Stimulated activated CD4-positive, alpha-beta T cell treated with anti-CD3 and anti-CD28 coated beads, Interleukin-15, amount 100 ng/mL, for 1 hour (primary cell): ENCODE measurements at places on chromosomes 3 and 15.

- DNase-seq: no peak
Measured at GRCh38 chr3:124818398-124819091, 68.6 kb downstream of the ITGB5 start.

DNA sequence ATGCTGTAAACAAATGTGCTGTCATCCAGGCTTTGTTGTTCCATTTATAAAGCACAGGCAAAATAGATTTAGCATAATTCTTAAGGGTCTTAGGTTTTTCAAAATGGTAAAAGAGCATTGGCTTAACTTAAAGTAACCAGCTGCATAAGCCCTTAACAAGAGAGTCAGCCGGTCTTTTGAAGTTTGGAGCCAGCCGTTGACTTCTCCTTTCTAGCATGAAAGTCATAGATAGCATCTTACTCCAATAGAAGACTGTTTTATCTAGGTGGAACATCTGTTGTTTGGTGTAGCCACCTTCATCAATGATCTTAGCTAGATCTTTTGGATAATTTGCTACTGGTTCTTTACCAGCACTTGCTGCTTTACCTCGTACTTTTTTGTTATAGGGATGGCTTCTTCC lies 297.5 kb upstream of the DCBLD2 start:
- DNase-seq: no peak

GRCh38 chr15:90064911-90065681 lies 37.2 kb downstream of the IDH2 start:
- no peak for DNase-seq

- DNase-seq: no peak
Measured at GRCh38 chr15:85073556-85074194, 92.0 kb downstream of the PDE8A start.

GRCh38 chr15:81987628-81988027 lies 58.2 kb downstream of the MEX3B start:
- DNase-seq: no peak

DNA sequence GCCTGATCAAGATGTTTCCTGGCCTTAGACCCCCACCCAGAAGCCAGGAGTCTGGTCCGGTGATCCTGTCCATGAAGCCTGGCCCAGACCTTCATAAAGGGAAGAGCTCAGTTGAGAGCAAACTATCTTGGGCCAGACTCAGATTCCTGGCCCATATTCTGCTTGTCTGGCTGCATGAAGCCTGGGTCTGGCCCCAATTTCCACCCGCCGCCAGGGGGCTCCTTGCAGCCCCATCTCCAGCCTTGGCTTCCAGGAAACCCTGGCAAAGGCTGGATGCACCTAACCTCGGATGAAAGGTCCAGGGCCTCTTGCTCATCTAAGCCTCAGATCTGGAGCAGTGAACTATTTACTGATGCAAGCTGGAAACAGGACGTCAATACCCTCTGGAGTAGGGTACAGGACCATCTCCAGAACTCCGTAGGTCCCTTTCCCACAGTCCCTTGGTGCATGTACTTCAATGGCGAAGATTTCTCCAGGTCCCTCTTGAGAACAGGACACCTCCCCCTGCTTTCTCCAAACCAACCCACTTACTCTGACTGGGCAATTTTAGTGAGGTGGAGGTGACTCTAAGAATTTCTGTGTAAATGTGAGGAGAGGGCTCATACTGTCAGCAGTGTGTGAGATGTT lies 5.6 kb downstream of the FOXL2 start:
- DNase-seq: no peak

- no peak for DNase-seq
Measured at GRCh38 chr15:86915811-86916331, 836.2 kb downstream of the AGBL1 start.

GRCh38 chr3:88282528-88283241 lies 132.9 kb downstream of the C3orf38 start:
- DNase-seq: no peak

GRCh38 chr3:194824701-194825111 lies 139.0 kb downstream of the FAM43A start:
- DNase-seq: no peak

DNA sequence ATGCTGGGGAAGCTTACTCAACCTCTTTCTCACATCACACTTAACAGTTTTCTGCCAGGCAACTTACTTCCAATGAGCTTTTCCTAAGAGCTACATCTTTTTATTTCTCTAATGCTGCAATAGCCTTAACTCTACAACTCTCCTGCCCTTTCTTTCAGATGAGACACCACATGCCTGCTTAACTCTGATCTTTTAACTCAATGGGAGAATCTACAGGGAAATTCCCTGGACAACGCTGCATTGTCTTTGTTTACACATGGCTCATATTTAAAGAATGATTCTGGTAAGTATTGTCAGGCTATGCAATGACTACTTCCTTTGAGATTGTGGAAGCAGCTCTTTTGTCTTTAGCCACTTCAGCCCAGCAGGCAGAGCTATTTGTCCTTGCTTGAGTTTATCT lies 353.1 kb upstream of the BCHE start:
- DNase-seq: no peak

DNA sequence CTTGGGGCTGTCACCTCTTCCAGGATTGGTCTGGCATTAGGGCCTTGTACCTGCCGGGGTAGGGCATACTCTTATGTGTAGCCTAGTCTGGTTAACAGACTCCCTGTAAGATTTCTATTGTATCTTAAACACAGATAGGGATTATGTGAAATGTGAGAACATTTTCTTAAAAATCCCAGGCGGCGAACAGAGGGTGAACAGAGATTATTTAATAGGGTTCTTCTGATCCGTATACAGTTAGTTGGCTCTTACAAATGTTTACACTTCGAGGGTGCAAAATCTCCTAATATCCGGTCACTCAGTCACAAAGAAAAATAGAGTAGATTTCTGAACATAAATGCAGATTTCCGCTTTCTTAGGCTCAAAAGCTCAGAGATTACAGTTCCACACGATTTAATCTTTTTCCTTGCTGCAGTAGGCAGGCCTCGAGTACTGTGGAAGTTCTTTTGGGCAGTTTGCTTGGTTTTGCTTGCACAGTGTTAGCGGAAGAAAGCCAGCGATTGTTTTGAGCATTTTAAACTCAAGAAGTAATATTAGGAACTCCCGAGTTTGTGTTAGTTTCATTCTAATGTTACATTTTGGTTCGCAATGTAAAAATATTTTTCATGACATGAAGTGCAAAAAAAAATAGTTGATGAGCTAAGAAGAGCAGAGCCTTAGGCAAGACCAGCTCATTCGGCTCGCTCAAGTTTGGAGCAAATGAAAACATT lies 993 bp downstream of the PLCL2 start:
- no peak for DNase-seq

DNA sequence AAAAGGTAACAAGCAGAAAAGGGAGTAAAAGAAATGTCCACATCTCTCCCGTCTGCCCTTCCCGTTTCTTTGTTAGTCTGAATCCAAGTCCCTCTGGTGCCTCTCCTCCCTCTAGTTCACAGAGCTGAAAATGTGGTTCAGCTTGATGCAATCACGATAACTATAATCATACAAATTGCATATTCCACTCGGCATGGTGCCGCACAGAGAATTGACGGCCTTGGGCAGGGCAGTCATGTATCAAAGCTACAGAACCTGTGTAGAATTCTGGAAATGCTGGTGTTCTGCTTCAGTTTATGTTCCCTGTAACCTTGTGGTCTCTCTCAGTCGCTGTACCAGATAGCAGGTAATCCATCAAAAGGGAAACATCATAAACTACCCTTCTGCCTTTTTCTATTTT lies 562.9 kb upstream of the CBLB start:
- no peak for DNase-seq

- no peak for DNase-seq
Measured at GRCh38 chr15:92411256-92411655, 17.6 kb downstream of the ST8SIA2 start.

- no peak for DNase-seq
Measured at GRCh38 chr3:177364236-177364635, 167.0 kb upstream of the TBL1XR1 start.

DNA sequence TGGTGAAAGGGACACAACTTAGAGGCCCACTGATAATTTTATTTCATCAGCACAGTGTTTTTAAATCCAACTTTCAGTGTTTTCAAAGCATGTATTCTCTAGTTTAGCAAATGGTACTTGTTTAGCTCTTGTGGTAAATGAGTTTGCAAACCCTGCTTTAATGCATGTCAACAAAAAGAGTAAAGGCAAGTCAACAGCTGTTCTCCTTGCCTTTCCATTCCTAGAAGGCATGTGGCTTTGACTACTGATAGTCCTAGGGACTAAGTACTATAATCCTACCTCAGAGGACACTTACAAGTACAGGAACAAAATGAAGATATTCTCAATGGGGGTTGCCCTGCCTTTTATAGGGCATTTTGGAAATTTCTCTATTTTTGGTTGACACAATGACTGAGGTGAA lies 13.1 kb downstream of the NPTN start:
- no peak for DNase-seq

DNA sequence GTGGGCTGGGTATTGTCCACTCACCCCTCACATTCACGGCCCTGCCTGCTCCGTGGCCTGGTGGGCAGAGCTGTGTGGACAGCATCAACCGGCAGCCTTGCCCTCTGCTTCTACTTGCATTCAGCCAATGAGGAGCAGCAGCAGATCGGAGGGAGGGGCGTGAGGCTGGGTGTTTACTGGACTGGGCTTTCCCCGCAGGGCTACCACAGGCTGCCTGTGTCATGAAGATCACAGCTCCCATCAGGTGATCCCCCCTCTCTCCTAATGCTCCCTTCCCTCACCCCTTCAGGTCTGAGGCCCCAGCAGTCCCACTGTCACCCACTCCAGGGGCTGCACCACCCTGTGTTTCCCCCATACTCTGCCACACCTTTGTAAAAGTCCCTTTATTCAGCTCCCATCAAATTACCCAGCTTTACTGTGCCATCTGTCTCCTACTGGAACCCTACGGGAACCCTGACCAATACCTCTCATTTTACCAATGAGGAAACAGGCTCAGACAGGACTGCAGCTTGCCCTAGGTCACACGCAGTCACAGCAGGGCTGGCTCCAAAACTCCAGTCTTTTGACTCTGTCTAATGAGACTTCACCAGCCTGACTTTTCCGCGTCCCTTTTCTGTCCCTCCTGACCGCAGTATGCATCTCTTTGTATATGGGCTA lies 81.1 kb downstream of the MEGF11 start:
- no peak for DNase-seq

- no peak for DNase-seq
Measured at GRCh38 chr3:107208100-107208499, 169.1 kb upstream of the CCDC54 start.

DNA sequence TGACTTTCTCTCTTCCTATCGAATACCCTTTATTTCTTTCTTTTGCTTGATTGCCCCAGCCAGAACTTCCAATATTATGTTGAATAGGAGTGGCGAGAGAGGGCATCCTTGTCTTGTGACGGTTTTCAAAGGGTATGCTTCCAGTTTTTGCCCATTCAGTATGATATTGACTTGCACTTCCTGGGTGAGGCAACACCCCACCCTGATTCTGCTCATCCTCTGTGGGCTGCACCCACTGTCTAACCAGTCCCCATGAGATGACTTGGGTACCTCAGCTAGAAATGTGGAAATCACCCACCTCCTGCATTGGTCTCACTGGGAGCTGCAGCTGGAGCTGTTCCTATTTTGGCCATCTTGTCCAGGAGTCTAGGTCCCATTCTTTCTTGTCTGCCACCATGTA lies 44.8 kb upstream of the KCNH8 start:
- DNase-seq: no peak

DNA sequence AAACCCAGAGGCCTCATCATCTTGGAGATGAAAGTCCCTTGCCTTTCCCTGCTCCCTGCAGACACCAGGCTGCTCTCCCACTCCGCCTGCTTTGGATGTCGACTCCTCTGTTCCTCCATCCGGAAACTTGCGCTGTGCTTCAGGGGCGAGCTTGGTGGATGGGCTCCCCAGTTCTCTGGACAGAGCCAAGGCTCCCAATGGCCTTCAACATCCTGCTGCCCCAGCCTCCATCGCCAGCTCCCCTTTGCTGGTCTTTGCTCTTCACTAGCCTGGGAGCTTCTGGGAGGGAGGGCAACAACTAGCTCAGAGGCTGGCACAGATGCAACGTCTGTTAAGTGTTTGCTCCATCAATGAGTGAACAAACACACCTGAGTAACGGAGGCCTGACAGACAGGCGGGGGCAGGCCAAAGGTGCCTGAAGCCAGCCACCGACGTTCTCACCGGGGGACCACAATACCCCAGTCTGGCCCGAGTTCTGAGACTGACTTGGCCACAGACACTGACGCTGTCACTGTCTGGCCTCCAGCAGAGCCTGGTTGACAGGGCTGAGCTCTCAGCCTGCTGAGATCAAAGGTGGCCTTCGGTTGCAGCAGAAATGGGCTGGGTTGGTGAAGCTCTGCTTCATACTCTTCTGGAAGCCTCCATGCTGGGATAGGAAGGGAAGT lies 39.0 kb downstream of the RGMA start:
- no peak for DNase-seq

DNA sequence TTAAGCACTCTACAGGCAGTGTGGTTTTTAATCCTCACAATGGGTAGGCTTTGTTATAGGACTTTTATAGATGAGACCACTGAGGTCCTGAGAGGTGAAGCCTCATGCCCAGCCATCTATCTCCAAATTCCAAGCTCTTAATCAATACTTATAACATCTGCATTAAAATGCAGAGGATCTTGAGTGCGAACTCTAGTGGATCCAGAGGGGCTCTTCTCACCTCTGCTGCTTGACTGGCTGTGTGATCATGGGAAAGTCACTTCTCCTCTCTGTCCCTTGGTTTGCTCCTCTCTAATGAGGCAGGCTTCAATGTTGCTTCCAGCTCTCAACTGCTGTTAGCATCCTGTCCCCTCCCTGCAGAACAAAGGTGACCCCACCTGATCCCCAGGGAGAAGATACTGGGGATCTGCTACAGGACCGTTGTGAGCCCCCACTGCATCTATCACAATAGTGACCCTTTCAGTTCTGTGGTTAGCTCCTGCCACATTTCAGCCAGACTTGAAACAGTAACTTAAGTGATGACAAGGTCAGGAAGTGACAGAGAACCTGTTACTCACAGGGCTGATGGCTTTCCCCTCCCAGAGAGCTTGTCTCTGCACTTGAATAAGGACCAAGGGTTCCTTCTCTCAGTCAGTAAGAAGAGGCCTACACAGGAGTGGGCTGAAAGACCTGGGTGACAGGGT lies 1.3 kb downstream of the SLC27A2 start:
- no peak for DNase-seq
